HCEC 1CT (cell line): ENCODE measurements at places on chromosomes 1 and 21.

DNA sequence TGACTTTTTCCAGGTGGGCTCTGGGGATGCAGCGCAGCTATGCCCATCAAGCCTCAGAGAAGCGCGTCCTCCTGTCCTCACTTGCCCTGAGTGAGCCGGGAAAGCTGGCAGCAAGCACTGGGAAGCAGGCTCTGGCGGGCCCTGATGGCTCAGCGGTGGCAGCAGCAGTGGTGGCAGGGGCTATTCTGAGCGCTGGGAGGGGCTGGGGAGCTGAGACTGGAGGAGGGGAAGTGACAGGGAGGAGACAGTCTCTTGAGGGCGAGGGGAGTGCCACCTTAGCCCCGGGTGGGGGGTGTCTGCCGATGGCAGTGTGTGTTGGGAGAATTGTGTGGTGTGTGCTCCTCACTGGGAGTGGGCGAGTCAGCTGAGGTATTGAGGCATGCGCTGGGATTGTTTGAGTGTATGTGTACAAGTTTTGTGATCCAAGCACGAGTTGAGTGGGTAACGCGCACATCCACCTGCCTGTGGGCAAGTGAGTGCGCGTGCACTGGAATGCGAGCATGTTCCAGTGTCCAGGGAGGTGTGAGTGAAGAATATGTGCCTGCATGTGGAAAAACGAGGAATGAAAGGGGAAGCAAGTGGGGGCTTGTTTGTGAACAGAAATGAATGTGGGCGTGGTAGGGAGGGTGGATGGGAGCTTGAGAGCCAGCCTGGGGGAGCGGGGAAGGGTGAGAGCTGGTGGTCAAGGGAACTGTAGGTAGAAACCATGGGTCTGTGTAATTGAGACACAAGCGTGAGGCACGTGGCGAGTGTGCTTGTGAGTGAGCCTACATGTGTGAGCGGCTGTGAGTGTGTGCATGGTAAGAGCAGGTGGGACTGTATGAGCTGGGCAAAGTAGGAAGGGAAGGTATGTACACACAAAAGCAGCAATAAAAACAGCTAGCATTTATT lies 2.9 kb upstream of the FOXO6 start:
- no peak for DNase-seq

GRCh38 chr1:54323921-54324250 lies 82.3 kb downstream of the SSBP3 start:
- no peak for DNase-seq

- no peak for DNase-seq
These were observed 227.5 kb upstream of the LYPLAL1 start for GRCh38 chr1:218946147-218946546.

GRCh38 chr1:172815740-172816139 lies 156.8 kb downstream of the FASLG start:
- peak; percentile 19 for DNase-seq

- no peak for DNase-seq
These were observed 11.6 kb upstream of the GPR61 start for GRCh38 chr1:109527846-109528695.

GRCh38 chr1:230643908-230644307 lies 1.6 kb downstream of the COG2 start:
- DNase-seq: peak; percentile 30

GRCh38 chr21:38254970-38255369 lies 1.8 kb upstream of the KCNJ15 start:
- DNase-seq: no peak

GRCh38 chr1:99146129-99146848 lies 118.0 kb upstream of the PLPPR4 start:
- no peak for DNase-seq

GRCh38 chr1:171850651-171851350 lies 9.5 kb downstream of the DNM3 start:
- no peak for DNase-seq

GRCh38 chr1:53359225-53359933 lies 31.5 kb upstream of the LRP8 start:
- DNase-seq: no peak

DNA sequence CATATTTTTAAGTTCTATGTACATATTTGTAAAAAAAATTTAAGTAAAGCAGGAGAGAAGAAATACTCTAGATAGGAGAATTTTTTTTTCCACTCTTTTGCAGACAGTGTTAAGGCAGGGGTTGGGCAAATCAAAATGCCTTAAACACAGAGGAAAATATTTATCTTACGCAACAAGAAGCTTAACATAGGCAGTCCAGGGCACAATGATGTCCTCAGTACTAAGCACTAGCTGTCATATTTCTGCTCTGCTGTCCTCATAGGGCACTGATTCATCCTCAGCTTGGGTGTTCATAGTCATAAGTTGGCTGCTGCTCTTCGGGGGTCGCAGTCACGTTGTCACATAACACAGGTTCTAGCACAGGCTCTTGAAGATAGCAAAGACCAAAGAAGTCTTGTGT lies 247.4 kb downstream of the PTBP2 start:
- peak; percentile 59 for DNase-seq

GRCh38 chr1:31815752-31816500 lies at the start of gene SPOCD1:
Gene SPOCD1 (minus strand): TSS chr1:31816022. CDS start chr1:31815333, 689 bp downstream.
- DNase-seq: peak; percentile 79

GRCh38 chr21:40115775-40116174 lies 248.5 kb downstream of the PCP4 start:
- no peak for DNase-seq

GRCh38 chr21:29626801-29627470 lies 312.9 kb downstream of the GRIK1 start:
- no peak for DNase-seq

DNA sequence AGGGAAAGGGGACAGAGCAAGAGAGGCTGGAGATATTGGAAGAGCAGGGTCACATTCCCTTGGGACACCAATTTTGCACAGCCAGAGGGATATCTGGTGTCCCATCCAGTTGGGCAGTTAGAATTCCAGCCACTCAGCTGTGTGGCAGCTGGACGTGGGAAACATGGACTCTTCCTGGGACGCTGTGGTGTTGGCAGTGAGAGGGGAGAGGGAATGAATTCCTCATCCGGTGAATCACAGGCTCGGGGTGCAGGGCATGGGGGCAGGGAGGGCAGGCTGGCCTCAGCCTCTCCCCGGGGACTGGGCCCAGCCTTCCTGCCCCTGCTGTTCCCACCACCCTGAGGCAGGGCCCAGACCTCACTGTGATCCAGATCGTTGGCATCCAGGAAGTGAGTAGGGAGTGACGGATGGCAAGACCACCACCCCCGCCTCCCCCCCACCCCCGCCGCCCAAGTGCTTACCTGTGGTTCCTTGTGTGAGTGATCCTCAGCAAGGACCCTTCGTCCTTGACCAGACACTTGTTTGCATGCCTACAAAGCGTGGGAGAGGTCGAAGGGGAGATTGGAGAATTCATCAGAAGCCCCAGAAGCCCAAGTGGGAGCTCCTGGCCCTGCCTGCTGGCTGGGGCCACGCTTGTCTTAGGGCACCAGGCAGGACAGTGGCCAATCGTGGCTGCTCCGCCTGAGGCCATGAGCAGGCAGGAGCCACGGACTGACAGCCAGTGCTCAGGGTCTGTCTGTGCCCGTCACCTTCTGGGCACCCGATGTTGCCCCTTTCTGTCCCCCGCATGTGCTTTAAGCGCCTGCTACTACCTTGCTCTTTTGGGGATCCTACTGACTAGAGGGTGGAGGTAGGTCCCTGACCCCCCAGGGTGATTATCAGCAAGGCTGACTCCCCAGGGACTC lies 8.7 kb downstream of the WNT3A start:
- DNase-seq: peak; percentile 68

DNA sequence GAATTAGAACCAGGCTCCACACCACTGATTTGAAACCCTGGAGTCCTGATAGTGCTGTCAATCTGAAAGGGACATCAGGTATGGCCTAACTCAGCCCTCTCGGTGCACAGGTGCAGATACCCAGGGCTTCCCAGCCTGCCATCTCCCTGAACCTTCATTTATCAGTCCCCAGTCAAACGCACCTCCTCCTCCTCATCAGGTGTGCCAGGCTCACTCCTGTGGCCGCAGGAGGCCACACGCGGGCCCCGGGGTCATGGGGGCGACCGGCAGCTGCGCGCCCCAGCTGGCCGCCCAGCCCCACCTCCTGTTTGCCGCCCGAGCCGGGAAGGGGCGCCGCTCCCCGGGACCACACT lies 572 bp downstream of the FUCA1 start:
- no peak for DNase-seq

DNA sequence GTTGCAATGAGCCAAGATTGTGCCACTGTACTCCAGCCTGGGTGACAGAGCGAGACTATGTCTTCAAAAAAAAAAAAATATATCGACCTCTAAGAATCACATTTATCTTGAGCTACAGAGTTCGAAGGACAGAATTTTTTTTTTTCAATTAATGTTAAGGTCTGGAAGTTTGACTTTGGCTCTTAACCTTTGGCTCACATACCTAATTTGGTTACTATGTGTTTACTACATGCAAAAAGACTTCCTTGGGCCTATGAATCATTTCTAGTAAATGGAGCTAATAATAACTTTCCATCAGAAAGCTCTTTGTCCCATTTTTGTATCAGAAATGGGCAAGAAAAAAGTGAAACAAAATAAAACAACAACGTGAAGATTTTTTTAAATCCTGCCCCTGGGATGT lies 351.2 kb downstream of the SMYD3 start:
- peak; percentile 90 for DNase-seq

DNA sequence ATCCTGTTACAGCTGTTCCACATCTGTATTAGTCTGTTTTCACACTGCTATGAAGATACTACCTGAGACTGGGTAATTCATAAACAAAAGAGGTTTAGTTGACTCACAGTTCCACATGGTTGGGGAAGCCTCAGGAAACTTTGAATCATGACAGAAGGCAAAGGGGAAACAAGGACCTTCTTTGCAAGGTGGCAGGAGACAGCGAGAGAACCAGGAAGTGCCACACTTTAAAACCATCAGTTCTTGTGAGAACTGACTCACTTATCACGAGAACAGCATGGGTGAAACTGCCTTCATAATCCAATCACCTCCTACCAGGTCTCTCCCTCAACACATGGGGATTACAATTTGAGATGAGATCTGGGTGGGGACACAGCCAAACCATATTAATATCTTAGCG lies 110.3 kb upstream of the TRABD2B start:
- DNase-seq: no peak

DNA sequence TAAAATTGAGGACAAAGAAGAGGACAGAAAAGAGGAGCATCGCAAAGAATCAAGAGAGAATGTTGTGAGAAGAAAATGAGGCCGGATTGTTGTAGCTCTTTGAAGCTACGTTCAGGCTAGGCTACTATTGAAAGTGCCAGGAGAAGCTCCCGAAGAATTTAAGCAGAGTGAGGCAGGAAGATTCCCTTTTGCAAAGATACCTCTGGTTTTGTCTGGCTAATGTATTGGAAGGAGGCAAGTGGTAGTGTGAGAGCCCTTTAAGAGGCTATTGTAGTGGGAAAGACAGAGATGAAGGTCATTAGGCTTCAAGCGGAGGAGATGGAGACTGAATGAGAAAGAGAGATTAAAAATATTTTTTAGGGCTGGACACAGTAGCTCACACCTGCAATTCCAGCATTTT lies 476.9 kb upstream of the ADGRL2 start:
- no peak for DNase-seq

GRCh38 chr1:155062702-155063411 lies 683 bp upstream of the EFNA4 start:
- peak; percentile 33 for DNase-seq

DNA sequence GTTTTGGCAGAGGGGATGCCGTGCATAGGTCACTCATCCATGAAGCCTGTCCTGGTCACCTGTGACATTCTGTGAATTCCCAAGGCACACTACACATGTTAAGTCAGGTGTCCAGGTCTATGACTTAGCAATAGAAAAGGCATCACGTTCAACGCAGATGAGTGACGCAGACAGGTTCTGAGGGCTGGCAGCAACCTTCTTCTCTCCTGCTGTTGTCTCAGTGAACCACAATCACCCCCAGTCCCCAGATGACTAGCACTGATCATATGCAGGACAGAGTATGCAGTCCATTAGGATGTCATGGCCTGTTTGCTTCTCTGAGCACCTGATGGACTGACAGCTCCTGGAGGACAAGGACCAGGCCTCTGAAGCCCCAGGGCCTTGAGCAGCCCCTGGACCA lies 157.8 kb upstream of the KAZN start:
- DNase-seq: no peak

- no peak for DNase-seq
These were observed 664.4 kb downstream of the PTPRU start for GRCh38 chr1:29900712-29901111.

DNA sequence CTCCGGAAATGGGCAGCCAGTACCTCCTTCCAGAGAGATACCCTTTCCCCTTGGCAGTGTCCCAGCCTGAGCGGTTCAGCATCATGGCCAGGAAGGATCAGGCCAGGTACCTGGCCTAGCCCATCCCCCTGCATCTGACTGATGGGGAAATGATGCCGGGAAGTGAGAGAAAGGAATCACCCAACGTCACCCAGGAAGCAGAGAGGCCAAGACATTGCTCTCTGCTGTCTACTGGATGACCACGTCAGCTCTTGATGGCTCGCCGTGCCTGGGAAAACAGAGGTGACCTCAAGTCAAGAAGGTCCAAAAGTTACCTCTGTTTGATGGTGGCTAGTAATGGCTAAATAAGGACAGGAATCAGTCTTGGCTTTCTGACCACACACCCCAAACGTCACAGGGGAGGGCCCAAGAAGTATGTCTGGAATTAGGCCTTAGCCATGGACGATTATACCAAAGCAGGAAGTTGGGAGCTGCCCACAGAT lies 79.0 kb downstream of the MRPL37 start:
- DNase-seq: peak; percentile 31

DNA sequence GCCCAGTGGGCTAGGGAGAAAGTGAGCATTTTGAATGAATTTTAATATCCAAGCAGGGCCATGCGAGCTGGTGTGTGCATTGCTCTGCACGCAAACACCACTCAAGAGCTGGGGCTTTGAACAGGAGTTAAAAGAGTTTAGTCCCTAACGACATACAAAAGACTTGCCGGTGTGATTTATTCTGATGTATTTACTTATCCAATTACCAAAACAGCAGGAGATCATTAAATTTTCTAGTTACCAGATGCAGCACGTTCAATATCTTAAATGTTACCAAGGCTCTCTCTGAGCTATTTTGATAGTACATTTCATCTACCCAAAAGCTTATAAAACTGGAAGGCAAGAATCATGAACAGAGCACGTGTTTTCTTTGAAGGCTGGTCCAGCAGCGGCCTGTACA lies 30.0 kb upstream of the DMRTA2 start:
- DNase-seq: no peak

DNA sequence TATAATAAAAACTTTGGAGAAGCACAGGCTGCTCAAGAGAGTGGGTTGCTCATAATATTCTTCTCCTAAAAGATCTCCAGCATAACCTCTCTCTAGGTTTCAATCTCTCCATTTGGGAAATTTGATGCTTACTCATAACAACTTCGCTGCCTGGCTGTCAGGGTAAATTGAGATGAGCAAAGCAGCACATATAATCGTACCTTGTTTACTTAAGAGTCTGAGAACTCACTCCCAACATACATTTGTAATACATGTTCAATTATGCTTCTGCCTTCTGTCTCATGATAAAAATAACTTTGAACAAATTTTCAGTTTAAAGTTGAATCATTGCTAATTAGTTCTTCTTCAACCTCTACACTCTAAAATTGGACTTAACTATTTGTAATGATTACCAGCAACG lies 68.9 kb downstream of the DUSP10 start:
- no peak for DNase-seq
